Central memory CD4-positive, alpha-beta T cell (primary cell): ENCODE measurements at places on chromosomes 7 and 10.
A peak's percentile ranks its signal among the peaks of the same experiment; 100 is the strongest.

GRCh38 chr7:16293669-16294425, 127.5 kb downstream of the CRPPA start:
- DNase-seq: no peak

GRCh38 chr10:311901-312665, 176.8 kb downstream of the ZMYND11 start:
- DNase-seq: no peak

DNA sequence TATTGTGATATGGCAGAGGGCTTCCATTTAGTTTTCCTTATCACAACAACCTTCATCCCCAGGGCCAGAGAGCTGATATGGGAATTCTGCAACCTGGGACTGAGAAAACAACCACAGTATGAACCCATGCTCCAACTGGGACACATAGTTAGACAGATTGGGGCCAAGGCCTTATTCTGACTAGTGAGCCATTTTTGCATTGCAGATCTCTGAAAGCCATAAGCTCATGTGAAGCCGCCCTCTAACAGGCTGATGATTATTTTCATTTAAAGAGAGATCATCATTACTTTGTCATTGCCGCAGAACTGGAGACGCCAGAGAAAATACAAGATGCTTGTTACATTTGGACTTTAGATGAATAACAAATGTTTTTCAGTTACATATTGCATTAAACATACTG, 791.7 kb upstream of the POM121L12 start:
- no peak for DNase-seq

DNA sequence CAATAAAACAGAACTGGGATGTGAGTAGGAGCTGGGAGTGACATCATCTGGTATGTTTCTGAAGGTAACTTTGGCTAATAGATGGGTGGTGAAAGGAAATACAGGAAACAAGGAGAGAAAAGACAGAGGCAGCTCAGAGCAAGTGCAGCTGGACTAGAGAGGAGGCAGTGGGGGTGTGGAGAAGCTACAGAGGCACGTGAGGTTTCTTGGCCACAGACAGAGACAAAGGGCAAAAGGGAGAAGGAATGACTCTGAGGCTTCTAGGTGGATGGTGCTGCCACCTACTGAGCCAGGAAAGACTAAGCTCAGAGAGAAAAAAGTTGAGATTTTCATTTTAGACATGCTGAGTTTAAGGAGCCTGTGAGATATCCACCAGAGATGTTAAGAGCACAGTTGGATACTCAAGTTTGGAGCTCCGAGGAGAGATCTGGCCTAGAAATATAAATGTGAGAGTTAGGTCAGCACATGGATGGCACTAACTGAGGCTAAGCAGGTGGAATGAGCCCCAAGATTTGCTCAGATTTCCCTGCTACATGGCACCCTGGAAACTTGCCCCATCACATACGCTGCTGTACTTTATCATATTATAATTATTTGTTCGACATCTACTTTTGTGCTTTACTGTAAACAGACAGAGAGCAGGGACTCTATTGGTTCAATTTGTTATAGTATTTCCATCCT, 293.0 kb upstream of the IMMP2L start:
- no peak for DNase-seq

GRCh38 chr7:2350861-2351260, 3.8 kb upstream of the EIF3B start:
- no peak for DNase-seq

- no peak for DNase-seq
These were observed 61.6 kb upstream of the SRPK2 start for GRCh38 chr7:105450177-105450861.

DNA sequence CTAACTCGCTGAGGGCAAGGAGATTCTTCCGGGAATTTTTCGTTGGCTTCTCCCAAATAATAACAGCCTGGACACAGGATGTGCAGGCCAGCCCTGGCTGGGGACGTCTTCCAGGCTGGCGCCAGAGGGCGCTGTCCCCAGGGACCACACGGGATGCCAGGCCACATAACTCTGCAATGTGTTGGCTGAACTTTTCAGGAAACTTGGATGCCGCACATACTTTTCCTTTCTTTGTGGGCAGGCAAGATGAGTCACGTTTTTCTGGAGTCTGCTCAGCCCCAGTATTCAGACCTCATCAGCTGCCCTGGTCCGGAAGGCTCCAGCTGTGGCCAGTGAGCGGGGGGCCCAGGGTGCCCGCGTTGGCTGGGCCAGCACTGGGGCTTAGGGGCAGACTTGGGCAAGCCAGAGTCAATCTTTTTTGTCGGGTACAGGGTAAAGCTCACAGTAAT, 122.7 kb downstream of the PRKAG2 start:
- no peak for DNase-seq

- no peak for DNase-seq
These were observed 74.7 kb upstream of the ITGB1 start for GRCh38 chr10:33032654-33033151.

- DNase-seq: no peak
These were observed 93.9 kb downstream of the ADCYAP1R1 start for GRCh38 chr7:31146030-31146429.

DNA sequence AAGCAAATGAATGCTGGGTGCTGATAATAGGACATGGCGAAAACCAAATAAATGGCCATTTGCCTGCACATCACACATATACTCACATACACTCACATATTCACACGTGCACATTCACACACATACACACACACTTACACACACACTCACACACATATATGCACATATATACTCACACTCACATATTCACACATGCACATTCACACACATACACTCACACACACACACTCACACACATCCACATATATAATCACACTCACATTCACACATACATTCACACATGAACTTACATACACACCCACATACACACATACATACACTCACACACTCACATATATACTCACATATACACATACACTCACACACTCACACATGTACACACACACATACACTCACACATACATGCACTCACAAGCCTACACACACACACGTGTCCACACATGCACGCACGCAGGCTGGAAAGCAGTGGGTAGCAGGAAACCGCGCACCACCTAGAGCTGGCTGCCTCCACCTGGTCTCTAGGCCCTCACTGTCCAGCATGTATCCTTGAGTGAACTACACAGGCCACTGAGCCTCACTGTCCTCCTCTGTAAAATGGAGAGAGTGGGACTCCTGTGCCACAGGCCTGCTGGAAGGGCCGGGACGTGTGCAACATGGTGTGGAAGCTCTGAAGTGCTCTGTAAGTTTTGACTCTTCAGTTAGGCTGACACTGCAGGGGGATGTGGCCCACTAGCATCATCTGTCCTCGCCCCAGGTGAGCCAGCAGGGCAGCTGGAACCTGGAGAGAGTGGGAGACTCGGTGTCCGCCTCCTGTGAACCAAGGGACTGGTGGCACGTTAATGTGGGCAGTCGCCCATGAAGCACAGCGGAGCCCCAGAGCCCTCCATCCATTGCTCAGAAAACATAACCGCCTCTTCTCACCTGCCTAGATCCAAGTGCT, 14.9 kb downstream of the TMEM72 start:
- DNase-seq: no peak

- no peak for DNase-seq
These were observed 1.6 kb downstream of the TRRAP start for GRCh38 chr7:98879979-98880315.

DNA sequence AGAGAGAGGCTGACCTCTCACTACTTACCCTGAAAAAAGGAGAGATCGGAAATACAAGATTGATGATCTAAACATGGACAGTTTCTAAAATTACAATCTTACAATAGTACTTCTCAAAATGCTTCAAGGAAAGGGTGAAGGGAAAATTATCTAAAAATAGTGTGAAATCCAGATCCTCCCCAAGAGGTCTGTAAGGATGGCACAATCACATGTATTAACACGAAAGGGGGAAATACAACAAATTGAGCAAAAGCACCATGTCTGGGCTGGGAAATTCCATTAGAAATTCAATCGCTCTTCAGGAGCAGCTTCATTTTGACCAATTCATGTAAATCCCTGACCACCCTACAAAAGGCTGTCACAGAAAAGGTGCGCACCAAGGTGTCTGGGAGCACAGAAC, 67.0 kb downstream of the PKD1L1 start:
- DNase-seq: no peak

- no peak for DNase-seq
These were observed 14.7 kb downstream of the INA start for GRCh38 chr10:103291588-103291987.

DNA sequence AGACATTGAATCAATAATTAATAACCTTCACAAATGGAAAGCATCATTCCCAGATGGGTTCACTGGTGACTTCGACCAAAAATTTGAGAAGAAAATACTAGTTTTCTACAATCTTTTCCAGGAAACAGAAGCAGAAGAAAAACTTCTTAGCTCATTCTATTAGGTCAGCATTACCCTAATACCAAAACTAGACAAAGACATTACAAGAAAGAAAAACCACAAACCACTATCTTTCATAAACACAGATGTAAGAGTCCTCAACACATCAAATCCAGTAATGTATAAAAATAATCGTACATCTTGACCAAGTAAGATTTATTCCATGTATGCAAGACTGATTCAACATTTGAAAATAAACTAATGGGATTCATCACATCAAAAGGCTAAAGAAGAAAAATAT, 64.0 kb upstream of the CDK1 start:
- no peak for DNase-seq

- no peak for DNase-seq
These were observed 6.5 kb downstream of the SGCE start for GRCh38 chr7:94649450-94649849.

- DNase-seq: peak; percentile 75
These were observed 91.8 kb downstream of the CREM start for GRCh38 chr10:35218339-35218955.

GRCh38 chr7:151748733-151749132, 128.2 kb downstream of the PRKAG2 start:
- DNase-seq: no peak

GRCh38 chr7:31134246-31135188, 82.4 kb downstream of the ADCYAP1R1 start:
- no peak for DNase-seq

- DNase-seq: no peak
These were observed 5.3 kb upstream of the SFRP5 start for GRCh38 chr10:97777143-97777542.

DNA sequence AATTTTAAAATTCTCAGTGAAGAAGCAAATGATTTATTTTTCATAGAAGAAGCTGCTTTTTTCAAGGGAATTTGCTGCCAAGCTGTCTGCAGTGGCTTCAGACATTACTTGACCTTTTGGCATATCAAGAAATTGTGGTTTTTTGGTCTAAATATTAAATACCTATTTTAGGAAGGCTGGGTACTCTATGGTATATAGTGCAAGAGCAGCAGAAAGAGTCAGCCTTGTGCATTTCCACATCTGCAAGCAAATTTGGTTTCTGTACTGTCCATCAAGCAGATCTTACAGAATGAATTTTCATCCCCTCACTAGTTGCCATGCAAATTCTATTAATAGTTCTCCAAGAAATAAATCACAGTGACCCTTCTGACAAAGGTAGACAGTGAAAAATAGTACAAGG, 222.0 kb downstream of the BICC1 start:
- no peak for DNase-seq

GRCh38 chr10:51416494-51416893, 282.9 kb downstream of the CSTF2T start:
- DNase-seq: no peak

DNA sequence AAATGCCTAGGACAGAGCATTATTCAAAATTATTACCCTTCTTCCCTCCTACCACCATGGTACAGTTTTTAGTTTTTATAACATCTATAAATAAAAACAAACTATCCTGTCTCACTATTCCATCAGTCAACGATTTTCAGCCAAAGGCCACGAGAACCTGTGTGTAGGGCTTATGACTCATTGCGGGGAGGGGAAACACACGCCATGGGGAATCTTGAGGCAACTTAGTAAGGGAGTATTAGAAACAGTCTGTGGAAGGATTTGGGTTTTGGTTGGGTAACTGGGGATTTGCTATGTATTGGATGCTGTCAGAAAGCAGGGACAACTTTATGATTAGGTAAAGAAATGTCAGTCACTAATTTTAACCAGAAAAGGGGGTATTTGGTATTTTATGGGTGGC, 14.7 kb downstream of the GPR141 start:
- DNase-seq: no peak

GRCh38 chr7:130960208-130960988, 226.4 kb upstream of the KLF14 start:
- DNase-seq: peak; percentile 71

DNA sequence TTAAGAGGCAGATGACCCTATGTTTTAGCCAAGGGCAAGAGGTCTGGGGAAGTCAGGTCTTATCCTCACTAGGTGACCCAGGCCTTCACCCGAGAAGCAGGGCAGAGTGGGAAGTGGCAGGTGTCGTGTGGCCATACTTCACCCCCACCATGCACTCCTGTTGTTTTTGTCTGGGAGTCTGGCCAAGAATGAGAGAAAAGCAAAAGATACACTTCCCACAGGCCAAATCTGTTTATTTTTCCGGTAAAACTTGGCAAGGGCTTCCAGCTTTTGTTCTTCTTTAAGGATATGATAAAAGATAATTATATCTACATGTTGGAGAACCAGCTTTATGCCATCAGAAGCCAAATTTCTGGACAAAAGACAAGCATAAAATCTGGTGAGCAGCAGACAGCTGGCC, 137.4 kb upstream of the CDC14C start:
- DNase-seq: no peak

DNA sequence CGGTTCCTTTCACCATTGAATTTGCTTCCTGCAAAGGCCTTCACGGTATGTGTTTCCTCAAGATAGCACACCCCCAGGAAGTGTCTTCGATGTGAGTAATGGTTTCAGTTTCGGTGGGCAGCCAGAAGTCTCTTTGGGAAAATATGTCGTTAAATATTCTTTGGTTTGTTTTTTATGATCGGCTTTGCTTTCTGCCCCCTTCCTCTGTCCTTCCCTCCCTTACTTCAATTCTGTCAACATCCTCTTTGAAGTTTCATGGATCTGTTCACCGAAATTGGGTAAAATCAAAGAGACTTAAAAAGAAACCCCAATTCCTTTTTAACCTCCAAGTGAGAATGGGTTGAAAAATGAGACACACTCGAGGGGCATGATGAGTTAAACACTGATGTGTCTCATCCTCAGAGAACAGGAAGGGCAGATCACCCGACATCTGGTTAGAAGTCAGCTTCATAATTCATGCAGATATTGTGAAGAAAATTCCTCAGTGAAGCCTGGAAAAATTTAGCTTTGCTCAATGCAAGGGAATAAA, 170.8 kb upstream of the HABP2 start:
- peak; percentile 26 for DNase-seq

DNA sequence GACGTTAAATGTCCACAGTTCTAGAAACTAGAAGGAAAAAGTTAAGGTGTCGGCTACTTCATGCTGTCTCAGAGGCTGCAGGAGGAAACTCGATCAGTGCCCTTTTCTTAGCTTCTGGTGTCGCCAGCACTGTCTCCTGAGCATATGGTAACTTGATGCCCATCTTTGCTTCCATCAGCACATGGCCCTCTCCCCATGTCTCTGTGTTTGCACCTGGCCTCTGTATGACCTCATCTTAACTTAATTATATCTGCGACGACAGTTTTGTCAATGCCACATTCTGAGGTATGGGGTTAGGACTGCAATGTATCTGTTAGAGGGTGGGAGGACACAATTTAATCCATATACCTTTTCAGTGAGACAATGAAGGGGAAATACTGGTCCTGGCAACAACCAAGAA, 449.9 kb downstream of the POM121L12 start:
- no peak for DNase-seq

GRCh38 chr7:2812114-2812487, 32.0 kb downstream of the GNA12 start:
- DNase-seq: no peak

GRCh38 chr10:27949528-27950241, 49.2 kb downstream of the ODAD2 start:
- DNase-seq: no peak
